ENCODE measurements at places on chromosomes 16 and 17.

GRCh38 chr16:23996258-23996955 lies 160.6 kb downstream of the PRKCB start:
- DNase-seq: no peak

GRCh38 chr17:39161962-39162361 lies 4.0 kb downstream of the ARL5C start:
- DNase-seq: no peak

- no peak for DNase-seq
Observed at GRCh38 chr17:68424861-68425260, 32.4 kb downstream of the WIPI1 start.

- peak; percentile 31 for DNase-seq
Observed at GRCh38 chr17:38444151-38444550, 15.9 kb downstream of the ARHGAP23 start.

GRCh38 chr16:68739964-68740627 lies 3.0 kb downstream of the CDH1 start:
- no peak for DNase-seq
